ENCODE measurements at places on chromosomes 16 and 17. TPM values are rescaled to one million over a fixed set of nuclear protein-coding genes. Genes with fewer than 3 reads are reported as not detected.

The GNAO1 gene
- not detected for total RNA-seq

The EPX gene
- total RNA-seq = not detected

The MYOCD gene
- not detected for total RNA-seq

The SULT1A2 gene
- not detected for total RNA-seq

The EPN3 gene
- not detected for total RNA-seq

The OSBPL7 gene
- 26.7 TPM for total RNA-seq

The GAS7 gene
- not detected for total RNA-seq

The SPIRE2 gene
- 3.1 TPM for total RNA-seq

The ETV4 gene
- 32.2 TPM for total RNA-seq

The MRM1 gene
- 5.2 TPM for total RNA-seq

The SOX9 gene
- total RNA-seq = not detected

The TBC1D3E gene
- not detected for total RNA-seq

The KLHL10 gene
- total RNA-seq = not detected

The PLCG2 gene
- 13.6 TPM for total RNA-seq

The TEDC2 gene
- 15.2 TPM for total RNA-seq

The ESRP2 gene
- 0.66 TPM for total RNA-seq

The MFAP4 gene
- total RNA-seq = not detected

The DUSP14 gene
- 36.4 TPM for total RNA-seq

The CHAD gene
- not detected for total RNA-seq

The ADAD2 gene
- not detected for total RNA-seq

The TP53TG3B gene
- not detected for total RNA-seq

The C17orf100 gene
- total RNA-seq = 1.6 TPM

The SERPINF2 gene
- not detected for total RNA-seq

The AOC3 gene
- 0.27 TPM for total RNA-seq

The HASPIN gene
- total RNA-seq = 11.8 TPM

The ANKFN1 gene
- total RNA-seq = not detected

The VASN gene
- 0.14 TPM for total RNA-seq

The AGRP gene
- not detected for total RNA-seq

The RAP1GAP2 gene
- total RNA-seq = 3.1 TPM

The PPM1E gene
- not detected for total RNA-seq

The NPIPA2 gene
- total RNA-seq = 6.9 TPM

The G6PC1 gene
- not detected for total RNA-seq

The BCKDK gene
- 56.5 TPM for total RNA-seq

The ACAP1 gene
- not detected for total RNA-seq

The ERN2 gene
- total RNA-seq = not detected

The NOG gene
- 2.1 TPM for total RNA-seq

The BRCA1 gene
- total RNA-seq = 29.0 TPM

The TSEN54 gene
- 16.7 TPM for total RNA-seq

The WSCD1 gene
- 45.7 TPM for total RNA-seq

The TMC5 gene
- total RNA-seq = not detected

The MAPT gene
- 0.51 TPM for total RNA-seq

The ARL6IP1 gene
- total RNA-seq = 202 TPM

The VMP1 gene
- 270 TPM for total RNA-seq

The CCL7 gene
- not detected for total RNA-seq

The GJC1 gene
- 39.7 TPM for total RNA-seq

The SMTNL2 gene
- total RNA-seq = not detected

The HBA2 gene
- total RNA-seq = not detected
